ENCODE measurements at places on chromosomes 12 and 14.
A peak's percentile ranks its signal among the peaks of the same experiment; 100 is the strongest.

GRCh38 chr12:95787274-95787818, 3.2 kb downstream of the NTN4 start:
- no peak for DNase-seq

- no peak for DNase-seq
These were observed 61.3 kb downstream of the RFLNA start for GRCh38 chr12:124356221-124356620.

GRCh38 chr12:47819138-47819895, 386 bp downstream of the HDAC7 start:
- peak; percentile 61 for DNase-seq

DNA sequence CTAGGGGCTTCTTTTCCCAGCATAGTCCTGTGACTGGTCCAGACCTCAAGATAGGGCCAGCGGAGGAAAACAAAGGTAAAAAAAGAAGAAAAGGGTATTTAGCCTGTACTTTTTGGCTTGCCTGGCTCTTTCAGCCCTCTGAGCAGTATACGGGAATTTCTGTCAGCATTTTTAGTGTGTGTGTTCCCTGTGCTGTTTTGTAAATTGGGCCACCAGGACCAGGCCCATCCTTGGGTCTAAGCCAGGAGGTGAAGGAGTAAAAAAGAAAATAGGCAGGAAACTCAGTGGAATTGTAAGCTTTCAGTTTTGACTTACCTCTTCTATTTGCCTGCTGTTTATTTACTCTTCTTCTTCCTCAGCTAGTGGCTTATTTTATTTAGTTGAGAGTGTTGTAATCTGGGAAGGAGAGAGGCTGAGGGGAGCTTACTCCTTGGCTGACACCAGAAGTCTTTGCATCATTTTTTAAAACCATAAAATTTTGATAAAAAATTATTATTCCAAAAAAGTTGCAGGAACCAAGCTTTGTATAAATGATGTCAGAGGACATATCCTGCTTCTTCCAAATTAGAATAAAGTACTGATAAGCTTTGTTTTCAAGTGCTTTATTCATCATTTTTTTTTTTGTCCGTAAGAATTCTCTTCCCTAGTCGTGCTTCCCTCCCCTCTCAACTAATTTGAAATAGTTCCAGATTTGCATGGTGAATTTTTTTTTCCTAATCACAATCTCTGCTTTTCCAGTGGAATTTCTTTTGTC, 63.7 kb downstream of the DIP2B start:
- no peak for DNase-seq

DNA sequence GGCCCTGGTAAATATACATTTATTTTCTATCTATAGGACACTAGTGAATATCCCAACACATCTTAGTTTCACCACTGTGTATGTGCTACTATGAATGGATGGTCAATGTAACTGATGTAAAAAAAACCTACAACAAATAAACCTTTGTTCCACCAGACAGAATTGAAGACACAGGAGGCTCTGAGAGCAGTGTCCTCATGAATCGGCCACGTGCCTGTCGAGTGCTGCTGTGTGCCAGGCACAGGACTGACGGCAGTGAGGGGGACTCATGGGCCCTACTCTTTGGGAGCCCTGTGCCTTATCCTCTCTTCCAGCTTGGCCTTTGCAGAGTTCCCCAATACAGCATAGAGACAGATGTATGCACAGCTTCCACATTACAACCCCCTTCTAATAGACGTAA, 18.2 kb downstream of the CINP start:
- peak; percentile 83 for DNase-seq

DNA sequence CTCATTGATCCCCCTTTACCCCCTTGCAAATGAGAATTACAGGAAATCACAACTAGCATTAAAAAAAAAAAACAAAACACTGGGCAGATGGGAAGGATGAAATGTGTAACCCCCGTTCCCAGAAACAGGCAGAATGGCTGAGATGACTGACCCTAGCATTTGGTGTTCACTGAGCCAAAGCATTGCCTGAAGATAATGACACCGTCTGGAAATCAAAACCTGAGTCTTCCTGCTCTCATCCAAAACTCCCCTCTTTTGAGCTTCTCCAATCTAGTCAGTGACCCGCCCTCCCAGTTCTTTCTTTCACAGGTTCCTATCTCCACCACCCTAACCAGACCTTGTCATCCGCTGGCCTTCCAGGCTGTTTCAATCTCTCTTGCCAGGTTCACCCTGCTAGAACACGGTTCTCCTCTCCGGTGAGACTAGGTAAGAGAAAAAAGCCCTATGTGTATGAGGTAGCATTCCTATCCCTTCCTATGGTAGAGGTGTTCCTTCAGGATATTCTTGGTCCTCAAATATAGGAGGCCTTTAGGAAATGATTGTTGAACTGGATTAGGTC, 21.3 kb downstream of the SUSD6 start:
- no peak for DNase-seq

All from hippocampal formation (tissue), 2 donors.